ENCODE measurements at places on chromosomes 3 and 15.

DNA sequence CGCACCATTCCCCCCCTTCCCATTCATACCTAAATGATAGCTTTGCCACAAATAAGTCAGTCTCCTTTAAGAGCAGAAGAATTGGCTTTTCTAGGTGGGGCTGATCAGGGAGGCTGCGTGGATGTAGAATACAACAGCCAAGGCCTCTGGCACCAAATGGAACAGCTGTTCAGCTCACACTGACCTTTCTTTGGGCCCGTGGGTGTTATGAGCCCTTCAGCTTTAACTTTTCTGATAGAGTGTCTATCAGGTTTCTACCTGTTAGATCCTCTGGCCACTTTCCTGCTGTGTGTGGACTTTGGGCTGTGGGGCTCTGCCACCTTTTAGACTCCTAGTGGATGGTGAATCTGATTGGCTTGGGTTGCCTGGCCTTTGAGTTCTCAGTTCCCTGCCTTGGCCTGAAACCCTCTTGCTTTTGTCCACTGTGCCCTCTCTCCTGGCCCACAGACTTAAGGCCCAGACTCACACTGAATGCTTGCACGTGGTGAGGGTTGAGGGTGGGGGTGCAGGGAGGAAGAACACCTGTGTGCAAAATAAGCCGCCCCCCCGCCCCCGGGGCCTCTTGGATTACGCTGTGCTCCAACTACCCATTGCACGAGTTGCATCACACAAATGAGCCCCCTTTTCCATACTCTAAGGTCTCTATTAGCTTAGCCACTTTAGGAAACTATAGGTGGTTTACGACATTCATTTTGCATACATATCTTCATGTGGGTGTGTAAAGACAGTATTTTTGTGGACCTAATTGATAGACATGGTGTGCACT lies 1.3 kb upstream of the RFX7 start:
- DNase-seq = no peak

- DNase-seq = no peak
Measured at GRCh38 chr15:66025972-66026371, 156.7 kb downstream of the RAB11A start.

GRCh38 chr3:5213574-5213966 lies 26.1 kb downstream of the EDEM1 start:
- DNase-seq = no peak

GRCh38 chr15:100114571-100114970 lies 227.2 kb downstream of the ADAMTS17 start:
- DNase-seq = peak; percentile 15

GRCh38 chr3:8539419-8539818 lies 37.8 kb downstream of the LMCD1 start:
- DNase-seq = peak; percentile 84

DNA sequence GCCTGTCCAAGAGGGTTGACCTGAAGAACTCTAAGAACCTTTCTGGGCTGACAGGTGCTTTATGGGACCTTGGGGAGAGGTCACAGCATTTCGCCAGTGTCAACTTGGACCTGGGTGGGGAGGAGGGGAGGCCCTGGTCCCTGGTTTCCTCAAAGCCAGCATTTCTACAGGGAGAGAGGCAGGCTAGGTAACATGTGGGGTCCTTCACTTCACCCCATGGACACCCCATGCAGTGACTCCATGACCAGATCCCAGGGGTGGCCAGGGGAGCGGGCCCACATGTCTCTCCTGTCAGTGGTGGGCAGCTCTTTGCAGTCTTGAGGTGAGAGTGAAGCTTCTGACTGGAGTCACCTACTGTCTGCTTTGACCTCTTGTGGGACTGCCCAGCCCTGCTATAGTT lies 35.8 kb downstream of the GOLGA6L10 start:
- no peak for DNase-seq

GRCh38 chr3:8359133-8359532 lies 142.5 kb upstream of the LMCD1 start:
- DNase-seq = no peak

- no peak for DNase-seq
Measured at GRCh38 chr15:50797926-50798325, 32.4 kb upstream of the SPPL2A start.

- DNase-seq = no peak
Measured at GRCh38 chr3:127107491-127108375, 85.2 kb upstream of the PRR23E start.

- no peak for DNase-seq
Measured at GRCh38 chr15:53522991-53523390, 236.5 kb downstream of the WDR72 start.

GRCh38 chr15:98568382-98569017 lies 79.8 kb upstream of the IGF1R start:
- DNase-seq = no peak

DNA sequence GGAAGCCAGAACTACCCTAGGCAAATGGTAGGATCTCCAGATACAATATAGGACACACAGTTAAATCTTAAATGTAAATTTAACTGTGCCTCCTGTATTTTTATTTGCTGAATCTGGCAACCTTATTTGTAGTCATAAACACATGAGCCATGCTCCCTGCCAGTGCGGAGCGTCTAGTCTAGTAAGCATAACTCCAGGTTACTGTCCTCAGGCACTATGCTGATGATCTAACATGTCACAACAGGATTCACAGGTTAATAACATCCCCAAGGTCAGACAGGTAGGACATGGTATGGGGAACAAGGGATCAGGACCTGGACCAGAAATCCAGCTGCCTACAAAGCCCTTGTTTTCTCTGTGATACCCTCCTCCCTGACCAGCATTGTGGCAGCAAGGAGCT lies 305.1 kb downstream of the CACNA2D3 start:
- DNase-seq = no peak

DNA sequence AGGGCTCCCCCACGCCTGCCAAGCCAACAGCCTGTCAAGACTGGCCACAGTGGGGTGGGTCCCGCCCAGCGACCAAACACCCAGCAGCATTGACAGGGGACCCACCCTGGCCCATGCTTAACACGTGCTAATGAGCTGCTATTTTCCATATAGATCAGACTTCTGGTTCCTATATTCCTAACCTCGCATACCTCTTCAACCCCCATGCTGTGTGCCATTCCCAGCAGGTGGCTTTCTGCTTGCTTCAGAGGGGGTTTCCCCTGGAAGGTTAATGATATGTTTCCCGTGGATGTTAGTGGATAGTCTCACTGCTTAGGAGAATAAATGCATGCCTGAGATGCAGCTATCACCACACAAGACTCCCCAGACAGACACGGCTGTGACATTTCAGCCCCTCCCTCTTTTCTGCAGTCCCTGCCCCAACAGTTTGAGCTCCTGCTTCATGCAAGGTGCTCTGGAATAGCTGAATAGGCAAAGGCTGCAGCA lies 37.9 kb upstream of the MGLL start:
- no peak for DNase-seq

DNA sequence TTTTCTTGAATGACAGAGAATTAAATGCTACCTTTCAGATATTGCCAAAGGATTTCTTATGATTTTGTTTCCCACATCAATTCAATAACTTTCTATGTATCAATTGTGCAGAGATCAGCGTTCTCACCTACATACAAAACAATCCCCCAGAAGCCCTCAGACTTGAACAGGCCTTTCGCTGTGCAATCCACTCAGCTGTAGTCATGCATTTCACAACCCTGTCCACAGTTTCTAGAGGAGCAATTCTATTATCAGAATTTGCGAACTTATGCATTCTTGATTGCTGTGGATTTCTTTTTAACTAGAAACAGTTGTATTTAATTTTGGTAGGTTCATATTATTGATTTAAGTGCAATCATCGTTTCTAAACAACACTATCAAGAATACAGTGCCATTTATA lies 13.7 kb upstream of the ALCAM start:
- no peak for DNase-seq

DNA sequence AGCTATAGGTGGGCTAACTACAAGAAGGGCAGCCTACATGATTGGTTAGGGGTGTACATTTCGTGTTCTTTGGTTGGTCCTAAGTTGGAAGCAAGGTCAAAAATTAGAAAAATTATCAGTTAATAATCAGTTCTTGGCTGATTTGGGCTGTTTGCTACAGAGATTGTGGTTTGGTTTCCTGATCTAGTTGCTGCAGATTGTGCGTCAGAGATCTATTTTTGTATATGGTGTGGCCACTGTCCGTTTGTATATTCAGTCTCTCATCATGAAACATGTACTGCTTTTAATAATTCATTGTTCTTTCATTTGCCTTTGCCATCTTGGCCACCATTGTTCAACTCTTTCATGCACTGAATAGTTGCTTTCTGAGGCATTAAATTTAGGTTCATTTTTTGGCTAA lies 80.9 kb downstream of the LRRC3B start:
- DNase-seq = no peak

- DNase-seq = no peak
Measured at GRCh38 chr3:119937229-119937628, 155.3 kb downstream of the NR1I2 start.

GRCh38 chr3:25007974-25008658 lies 419.9 kb upstream of the RARB start:
- DNase-seq = peak; percentile 9

DNA sequence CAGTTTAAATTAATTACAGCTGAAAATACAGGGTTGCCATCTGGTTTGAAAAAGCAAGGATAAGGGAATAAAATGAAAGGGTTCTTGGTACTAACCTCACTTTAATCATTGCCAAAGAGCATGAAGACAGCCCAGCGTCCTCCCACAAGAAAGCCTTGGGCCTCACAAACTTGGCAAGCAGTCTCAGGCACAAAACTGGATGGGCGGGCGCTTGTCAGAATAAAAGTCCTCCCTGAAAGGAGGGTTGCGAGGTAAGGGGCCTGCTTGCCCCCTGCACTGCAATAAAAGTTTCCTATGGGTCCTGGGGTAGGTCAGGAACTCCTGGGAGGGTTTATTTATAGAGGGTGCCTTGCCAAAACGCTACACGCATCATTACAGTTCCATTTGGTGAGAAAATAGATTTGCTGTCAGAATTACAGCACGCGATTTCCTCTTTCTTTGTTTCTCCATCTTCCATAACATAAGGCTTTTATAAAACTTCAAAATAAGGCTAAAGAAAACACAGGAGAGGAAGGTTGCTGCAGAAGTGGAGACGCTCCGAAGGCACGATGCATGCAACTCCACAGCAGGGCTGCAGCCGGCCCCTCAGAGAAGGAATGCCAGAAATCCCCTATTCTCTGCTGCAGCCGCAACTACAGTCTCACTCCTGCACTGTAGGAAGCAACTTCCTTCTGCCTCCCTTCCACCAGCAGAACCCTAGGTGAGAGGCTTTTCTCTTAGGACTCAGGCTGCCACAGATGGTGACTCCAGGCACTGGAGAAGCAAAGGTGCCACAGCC lies 61.3 kb downstream of the VGLL4 start:
- DNase-seq = peak; percentile 77

GRCh38 chr3:160980740-160981139 lies 124.4 kb downstream of the B3GALNT1 start:
- no peak for DNase-seq

DNA sequence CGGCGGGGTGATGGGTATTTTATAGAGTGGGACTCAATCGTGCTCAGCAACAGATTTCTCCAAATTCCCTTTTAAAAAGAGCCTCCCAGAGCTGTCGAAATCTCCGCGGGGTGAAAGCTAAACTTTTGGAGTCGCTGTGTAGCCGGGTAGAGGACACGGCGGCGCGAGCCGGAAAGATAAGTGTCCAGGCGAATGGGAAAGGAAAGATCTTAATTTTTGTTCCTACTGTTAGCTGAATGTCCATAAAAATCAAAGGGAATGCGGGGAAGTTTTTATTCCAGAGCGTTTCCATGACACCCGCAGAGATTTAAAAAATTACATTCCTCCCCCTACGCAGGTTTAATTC lies 9.1 kb downstream of the EOMES start:
- no peak for DNase-seq

DNA sequence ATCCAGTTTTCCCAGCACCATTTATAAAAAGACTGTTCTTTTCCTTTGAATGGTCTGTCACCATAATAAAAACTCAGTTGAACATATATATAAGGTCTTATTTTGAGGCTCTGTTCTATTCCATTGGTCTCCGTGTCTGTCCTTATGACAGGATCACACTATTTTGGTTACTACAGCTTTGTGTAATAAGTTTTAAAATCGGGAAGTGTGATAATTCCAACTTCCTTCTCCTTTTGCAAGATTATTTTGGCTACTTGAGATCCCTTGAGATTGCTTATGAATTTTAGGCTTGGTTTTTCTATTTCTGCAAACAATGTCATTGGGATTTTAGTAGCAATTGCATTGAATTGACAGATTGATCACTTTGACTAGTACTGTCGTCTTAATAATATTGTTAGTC lies 35.7 kb downstream of the SACM1L start:
- no peak for DNase-seq

DNA sequence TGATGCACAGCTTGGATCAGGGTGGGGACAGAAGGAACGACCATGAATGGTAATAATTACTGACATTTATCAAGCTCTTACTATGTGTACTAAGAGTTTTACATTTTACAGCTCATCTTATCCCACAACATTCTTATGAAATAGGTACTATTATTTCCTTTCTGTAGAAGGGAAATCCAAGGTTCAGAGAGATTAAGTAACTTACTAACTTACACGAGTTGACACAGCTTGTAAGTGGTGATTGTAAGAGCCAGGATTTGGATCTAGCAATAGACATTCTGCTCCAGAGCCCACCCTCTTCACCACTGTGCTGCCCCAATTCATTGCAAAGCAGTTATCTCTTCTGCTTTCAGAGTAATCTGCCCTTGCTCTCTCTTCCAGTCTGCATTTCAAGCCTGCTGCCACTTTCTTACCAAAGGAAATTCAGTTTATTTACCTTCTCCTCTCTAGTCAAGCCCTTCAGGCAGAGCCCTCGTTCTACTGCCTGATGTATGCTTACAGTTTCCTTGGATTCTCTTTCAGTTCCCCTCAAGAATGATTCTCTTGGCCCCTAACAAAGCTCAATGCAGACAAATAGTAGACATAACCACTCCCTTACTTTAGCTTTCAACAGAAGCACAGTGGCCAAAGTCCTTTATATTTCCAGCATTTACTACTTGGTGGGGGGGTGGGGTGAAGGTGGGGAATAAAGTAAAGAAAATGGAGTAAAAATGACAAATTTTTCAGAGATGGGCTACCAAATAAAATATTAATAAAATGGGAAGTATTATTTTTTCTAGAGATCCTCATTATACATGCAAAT lies 65.8 kb downstream of the ATP8B4 start:
- no peak for DNase-seq

DNA sequence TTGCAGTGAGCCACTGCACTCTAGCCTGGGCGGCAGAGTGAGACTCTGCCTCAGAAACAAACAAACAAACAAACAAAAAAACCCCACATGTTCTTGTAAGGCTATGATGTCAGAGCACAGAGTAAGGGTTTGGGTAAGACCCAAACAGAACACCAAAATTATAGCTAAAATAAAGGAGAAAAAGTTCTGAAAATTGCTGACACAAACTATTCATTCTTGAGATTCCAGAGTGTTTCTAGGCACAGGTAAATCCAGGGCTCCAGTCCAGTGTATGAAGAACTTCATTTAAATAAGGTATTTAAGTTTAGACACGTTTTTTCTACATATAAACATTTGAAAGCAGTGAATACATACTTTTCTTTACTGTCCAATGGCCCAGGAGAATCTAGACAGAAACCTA lies 3.9 kb downstream of the CDC25A start:
- no peak for DNase-seq

DNA sequence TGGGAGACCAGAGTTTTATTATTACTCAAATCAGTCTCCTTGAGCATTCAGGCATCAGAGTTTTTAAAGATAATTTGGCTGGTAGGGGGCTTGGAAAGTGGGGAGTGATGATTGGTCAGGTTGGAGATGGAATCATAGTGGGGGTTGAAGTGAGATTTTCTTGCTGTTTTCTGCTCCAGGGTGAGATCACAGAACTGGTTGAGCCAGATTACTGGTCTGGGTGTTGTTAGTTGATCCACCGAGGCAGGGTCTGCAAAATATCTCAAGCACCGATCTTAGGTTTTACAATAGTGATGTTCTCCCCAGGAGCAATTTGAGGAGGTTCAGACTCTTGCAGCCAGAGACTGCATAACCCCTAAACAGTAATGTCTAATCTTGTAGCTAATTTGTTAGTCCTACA lies 141.0 kb downstream of the OTOL1 start:
- DNase-seq = no peak
